ENCODE measurements at places on chromosomes 13 and 19.

DNA sequence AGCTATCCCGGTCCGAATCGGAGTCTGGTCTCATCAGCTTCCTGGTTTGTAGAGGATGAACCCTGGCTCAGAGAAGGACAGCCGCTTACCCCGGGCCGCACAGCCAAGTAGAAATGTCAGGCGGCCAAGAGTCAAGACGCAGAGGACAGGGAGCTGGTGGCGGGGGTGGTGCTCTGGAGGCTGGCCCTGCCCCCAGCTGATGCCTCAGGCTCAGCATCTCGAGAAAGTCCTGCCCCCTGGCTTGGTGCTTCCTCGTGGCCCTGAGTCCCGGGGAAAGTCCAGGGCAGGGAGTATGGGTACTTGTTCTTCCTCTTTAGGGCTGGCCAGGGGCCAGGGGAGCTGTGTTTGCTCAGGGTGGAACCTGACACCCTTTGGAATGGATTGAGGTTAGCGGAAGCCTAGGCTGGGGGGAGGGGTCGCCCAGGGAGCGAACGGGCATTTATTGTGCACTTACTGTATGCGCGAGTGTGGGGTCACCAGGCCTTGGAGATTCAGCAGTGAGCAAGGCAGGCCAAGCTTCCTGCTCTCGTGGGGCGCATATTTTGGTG, 2.2 kb downstream of the TJP3 start:
- DNase-seq = peak; percentile 98

DNA sequence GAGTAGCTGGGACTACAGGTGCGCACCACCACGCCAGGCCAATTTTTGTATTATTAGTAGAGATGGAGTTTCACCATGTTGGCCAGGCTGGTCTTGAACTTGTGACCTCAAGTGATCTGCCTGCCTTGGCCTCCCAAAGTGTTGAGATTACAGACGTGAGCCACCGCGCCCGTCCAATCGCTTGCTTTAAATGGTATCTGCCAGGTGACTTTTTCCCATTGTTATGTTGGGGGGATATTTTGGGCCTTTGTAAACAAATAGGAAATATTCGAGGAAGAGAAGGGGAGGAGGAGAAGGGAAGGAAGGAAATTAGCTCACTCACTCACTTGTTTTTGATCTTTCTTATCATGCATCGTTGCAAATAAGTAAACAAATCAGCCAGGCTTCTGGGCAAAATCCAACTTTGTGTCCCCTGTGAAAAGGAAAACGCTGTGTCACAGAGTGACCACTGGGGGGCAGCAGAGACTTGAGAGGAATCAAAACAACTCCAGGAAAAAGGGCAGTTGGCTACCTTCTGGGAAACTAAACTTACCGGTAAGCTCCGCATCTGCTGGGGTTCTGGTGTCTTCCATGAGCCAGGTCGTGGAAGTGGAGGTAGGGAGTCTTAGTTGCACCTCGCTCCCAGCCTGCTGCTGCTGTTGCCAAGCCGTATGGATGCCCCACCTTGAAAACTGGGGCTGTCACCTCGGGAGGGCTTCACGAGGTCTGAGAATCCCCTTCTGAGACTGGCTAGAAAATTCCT, 9.3 kb upstream of the RANBP3 start:
- DNase-seq = peak; percentile 86

- DNase-seq = no peak
Observed at GRCh38 chr19:29450306-29450705, 75.5 kb upstream of the VSTM2B start.

GRCh38 chr13:51801631-51802099, 2.3 kb downstream of the DHRS12 start:
- peak; percentile 50 for DNase-seq

DNA sequence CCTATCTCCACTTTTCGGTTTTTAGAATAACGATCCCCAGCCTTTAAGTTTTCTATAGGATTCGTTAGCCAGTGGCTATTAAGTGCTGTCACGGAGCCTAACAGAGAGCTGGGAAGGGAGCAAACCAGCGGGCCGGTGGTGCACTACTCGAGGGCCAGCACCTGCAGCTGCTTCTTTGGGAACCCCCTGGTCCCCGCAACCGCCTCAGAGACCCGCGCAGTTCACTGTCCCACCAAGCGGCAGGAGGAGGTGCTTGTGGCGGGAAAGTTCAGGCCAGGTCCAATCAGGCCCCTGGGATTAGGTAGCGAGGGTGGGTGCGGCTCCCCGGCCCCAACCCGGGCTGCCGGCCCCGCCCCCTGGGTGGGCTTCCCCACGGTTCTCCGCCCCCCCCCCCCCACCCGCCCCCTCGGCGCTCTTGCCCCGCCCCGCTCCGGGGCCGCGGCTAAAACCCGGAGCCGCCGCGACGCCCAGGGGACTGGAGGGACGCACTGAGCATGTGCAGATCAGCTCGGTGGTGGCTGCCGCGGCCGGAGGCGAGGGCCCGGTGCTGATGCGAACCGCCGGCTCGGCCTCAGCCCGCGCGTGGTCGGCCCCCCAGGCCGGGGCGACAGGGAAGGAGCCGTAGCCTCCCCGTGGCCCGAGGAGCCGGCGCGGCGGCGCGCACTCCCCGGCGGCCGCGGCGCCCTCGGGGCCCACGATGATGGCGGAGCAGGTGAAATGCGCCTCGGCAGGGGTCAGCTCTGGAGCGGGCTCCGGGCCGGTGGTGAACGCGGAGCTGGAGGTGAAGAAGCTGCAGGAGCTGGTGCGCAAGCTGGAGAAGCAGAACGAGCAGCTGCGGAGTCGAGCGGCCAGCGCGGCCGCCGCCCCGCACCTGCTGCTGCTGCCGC, at the start of gene SLAIN1:
SLAIN1 (plus strand) TSS at position 471 of the 887 bp plus-strand sequence; CDS start at position 698, 227 bp downstream.
- DNase-seq = peak; percentile 69

GRCh38 chr19:42563352-42564210, 31.1 kb downstream of the CEACAM8 start:
- DNase-seq = peak; percentile 70

- DNase-seq = no peak
Observed at GRCh38 chr13:114320065-114320464, 5.8 kb downstream of the CHAMP1 start.

DNA sequence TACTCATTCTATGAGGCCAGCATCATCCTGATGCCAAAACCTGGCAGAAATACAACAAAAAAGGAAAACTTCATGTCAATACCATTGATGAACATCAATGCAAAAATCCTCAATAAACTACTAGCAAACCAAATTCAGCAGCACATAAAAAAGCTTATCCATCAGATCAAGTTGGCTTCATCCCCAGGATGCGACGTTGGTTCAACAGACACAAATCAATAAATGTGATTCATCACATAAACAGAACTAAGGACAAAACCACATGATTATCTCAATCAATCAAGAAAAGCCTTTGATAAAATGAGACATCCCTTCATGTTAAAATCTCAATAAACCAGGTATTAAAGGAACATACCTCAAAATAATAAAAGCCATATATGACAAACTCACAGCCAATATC, 134.3 kb downstream of the UGGT2 start:
- no peak for DNase-seq

DNA sequence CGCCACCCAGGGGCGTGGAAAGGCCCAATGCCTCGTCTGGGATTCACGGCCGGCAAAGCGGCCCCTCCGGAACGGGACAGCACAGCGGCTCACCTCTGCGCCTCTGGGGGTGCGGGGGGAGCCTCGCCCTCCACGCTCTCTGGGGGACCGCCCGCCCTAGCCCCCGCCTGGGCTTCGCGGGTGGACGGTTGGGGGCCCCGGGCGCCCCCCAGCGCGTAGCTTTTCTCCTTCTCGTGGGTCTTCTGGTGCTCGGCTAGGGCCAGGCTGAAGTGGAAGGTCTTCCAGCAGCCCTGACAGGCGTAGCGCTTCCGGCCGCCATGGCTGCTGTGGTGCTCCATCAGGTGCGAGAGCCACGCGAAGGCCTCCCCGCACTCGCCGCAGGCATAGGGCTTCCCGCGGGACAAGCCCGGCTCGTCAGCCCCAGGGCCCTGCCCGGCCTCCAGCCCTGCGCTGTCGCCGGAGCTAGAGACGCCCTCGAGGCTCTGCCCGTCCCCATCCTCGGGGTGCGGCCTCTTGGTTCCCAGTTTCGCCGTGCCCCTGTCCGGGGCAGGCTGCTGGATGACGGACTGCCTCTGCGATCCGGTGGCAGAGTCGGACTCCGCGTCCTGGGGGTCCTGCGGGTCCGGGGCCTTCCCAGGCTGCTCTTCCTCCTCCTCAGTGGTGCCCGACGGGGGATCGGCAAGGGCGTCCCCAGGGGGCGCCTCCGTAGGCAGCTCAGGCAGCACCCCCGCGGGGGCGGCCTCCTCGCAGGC, 13.3 kb downstream of the ZSCAN18 start:
- DNase-seq = no peak

DNA sequence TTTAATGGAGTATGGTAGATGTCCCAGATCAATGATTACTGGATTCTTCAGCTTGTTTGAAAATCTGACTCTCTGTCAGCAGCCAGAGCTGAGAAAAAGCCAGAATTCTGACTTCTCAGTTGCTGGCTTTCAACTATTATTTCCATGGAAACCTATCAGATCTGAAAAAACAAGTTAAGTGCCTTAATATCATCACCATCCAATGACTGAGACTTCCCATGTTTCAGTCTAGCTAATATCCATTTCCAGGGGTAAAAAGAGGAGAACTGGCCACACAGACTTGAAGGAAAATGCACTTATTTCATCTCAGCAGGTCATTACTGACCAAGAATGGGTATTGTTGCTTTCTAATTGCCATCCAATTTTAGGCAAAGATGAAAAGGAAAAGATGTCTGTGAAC, 75.2 kb downstream of the TNFSF11 start:
- no peak for DNase-seq

GRCh38 chr13:44397766-44398223, 24.2 kb downstream of the SERP2 start:
- DNase-seq = no peak
